ENCODE measurements at places on chromosomes 5 and 9.

GRCh38 chr5:68484307-68485068, 268.9 kb downstream of the PIK3R1 start:
- H3K36me3 ChIP-seq, result no peaks in the 10 kb centered on the region
- H3K4me3 ChIP-seq, result no peak overlapping the region
- H3K4me1 ChIP-seq, result peaks cover 7% of the 10 kb centered on the region
- H3K27ac ChIP-seq, result no peak overlapping the region
- H3K27me3 ChIP-seq, result no peaks in the 10 kb centered on the region

DNA sequence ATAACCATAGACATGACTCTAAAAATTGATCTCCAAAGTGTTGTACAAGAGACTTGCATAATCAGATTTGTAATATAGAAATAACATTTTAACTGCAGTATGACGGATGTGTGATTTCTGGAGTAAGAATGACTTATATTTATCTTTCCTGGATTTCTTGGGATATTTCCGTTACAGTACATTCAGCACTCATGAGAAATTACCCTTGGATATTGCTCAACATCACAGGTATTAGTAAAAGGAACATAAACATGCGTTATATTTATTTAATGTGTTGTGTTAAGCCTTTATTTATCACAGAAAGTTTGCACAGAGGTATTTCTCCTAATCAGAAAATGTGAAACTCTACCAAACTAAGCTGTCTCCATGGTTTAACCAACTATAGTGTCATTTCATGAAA, 1823.9 kb upstream of the C9orf72 start:
- H3K4me3 ChIP-seq, result no peak overlapping the region
- H3K27ac ChIP-seq, result no peak overlapping the region
- no peaks in the 10 kb centered on the region for H3K36me3 ChIP-seq
- no peaks in the 10 kb centered on the region for H3K4me1 ChIP-seq
- no peaks in the 10 kb centered on the region for H3K27me3 ChIP-seq

- ATAC-seq, result no peak
- no peaks in the 10 kb centered on the region for H3K36me3 ChIP-seq
- no peak overlapping the region for H3K4me3 ChIP-seq
- H3K4me1 ChIP-seq, result peaks cover 6% of the 10 kb centered on the region
- H3K27ac ChIP-seq, result no peak overlapping the region
These were observed 7.3 kb downstream of the SFXN1 start for GRCh38 chr5:175485631-175486030.

DNA sequence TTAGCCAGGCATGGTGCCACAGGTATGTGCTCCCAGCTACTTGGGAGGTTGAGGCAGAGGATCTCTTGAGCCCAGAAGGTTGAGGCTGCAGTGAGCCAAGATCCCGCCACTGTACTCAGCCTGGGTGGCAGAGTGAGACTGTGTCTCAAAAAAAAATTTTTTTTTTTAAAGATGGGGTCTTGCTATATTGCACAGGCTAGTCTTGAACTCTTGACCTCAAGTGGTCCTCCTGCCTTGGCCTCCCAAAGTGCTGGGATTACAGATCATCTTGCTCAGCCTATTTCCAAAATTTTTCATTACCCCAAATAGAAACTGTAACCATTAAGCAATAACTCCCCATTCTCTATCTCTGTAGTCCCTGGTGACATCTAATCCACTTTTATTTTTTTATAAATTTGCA, 4.4 kb upstream of the TBC1D13 start:
- no peak overlapping the region for H3K27ac ChIP-seq
- no peaks in the 10 kb centered on the region for H3K27me3 ChIP-seq
- no peaks in the 10 kb centered on the region for H3K36me3 ChIP-seq
- no peak overlapping the region for H3K4me3 ChIP-seq

DNA sequence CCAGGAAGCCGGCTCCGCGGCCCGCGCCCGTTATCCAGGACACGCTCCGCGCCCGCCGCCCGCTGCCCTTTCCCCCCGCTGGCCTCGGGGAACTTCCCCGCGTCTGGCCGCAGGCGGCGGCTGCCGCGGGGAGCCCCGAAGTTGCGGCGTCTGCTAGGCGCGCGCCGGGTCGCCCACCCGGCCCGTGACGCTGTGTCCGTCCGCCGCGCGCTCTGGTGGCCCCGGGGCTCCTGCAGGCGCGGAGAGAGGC, 621 bp upstream of the GCNT4 start:
- no peak for ATAC-seq
- no peaks in the 10 kb centered on the region for H3K36me3 ChIP-seq
- H3K27me3 ChIP-seq, result no peaks in the 10 kb centered on the region
- H3K4me1 ChIP-seq, result no peaks in the 10 kb centered on the region

GRCh38 chr5:143405063-143405848, 1.8 kb upstream of the NR3C1 start:
- peak overlapping the region; percentile 96 for H3K27ac ChIP-seq
- peak overlapping the region; percentile 54 for H3K4me3 ChIP-seq
- H3K36me3 ChIP-seq, result no peaks in the 10 kb centered on the region
- peak; percentile 46 for ATAC-seq

- H3K27ac ChIP-seq, result no peak overlapping the region
- no peaks in the 10 kb centered on the region for H3K4me1 ChIP-seq
- H3K27me3 ChIP-seq, result peaks cover 51% of the 10 kb centered on the region
- H3K36me3 ChIP-seq, result no peaks in the 10 kb centered on the region
- H3K4me3 ChIP-seq, result no peak overlapping the region
These were observed 164.5 kb upstream of the PHYKPL start for GRCh38 chr5:178396796-178397720.

- peaks cover 14% of the 10 kb centered on the region for H3K27me3 ChIP-seq
- H3K27ac ChIP-seq, result no peak overlapping the region
These were observed 173.2 kb downstream of the DIRAS2 start for GRCh38 chr9:90469435-90469834.

GRCh38 chr5:10521466-10522223, 42.2 kb upstream of the ANKRD33B start:
- H3K36me3 ChIP-seq, result no peaks in the 10 kb centered on the region
- H3K27ac ChIP-seq, result no peak overlapping the region
- ATAC-seq, result no peak
- no peak overlapping the region for H3K4me3 ChIP-seq
- no peaks in the 10 kb centered on the region for H3K27me3 ChIP-seq
- H3K4me1 ChIP-seq, result no peaks in the 10 kb centered on the region

DNA sequence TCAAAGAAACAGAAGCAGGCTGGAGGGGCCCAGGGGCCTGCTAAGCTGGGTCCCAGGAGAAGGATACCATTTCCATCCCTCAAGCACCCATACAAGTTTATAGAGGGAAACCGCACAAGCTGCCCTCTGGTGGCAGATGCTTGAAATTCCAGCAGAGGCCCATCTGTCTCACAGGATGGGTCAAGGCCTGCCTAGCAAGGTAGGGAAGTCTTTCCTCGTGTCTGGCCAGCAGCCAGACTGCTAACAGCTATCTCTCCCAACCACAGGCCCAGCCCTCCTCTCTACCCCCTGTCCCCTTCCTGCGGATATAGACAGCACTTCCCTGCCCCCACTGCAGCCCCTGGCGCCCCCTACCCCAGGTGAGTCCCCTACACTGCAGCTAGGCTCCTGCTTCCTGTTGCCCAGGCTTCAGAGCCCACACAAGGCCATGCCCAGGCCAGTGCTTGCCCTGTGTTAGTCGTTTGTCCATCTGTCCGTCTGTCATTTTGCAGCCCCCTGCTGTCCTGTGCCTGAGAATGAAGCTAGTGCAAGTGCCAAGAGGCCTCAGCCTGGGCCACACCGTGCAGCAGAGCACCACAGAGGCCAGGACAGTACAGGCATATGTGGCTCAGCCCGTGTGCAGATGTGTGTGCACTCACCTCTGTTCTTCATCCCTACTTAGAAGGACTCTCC, 26.2 kb downstream of the TCF7 start:
- no peaks in the 10 kb centered on the region for H3K27me3 ChIP-seq
- H3K27ac ChIP-seq, result no peak overlapping the region
- H3K4me3 ChIP-seq, result no peak overlapping the region
- H3K36me3 ChIP-seq, result no peaks in the 10 kb centered on the region

DNA sequence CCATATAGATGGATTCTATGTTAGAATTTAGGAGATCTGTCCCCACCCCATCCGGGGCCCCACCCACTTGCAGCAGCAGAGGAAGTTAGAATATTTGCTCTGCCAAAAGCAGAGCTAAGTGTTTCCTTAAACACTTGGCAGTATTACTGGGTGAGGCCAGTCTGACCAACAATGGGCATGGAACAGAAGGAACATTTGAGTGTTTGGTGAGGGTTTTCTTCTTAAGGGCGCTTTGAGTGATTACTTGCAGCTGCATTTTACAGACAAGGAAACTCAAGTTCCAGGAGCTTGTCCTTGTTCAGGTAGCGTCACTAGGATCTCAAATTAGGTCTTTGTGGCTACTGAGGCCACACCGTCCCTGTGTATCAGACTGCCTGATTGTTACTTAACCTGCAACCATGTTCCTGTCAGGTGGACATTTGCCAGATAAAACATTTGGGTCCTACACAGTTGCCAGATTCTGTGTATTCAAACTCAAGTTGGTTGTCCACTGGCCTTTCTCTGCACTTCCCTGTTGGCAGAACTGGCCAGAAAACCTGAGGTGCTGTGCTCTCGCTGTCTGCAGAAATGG, 59.3 kb downstream of the SLC46A2 start:
- peaks cover 9% of the 10 kb centered on the region for H3K4me1 ChIP-seq
- peaks cover 24% of the 10 kb centered on the region for H3K36me3 ChIP-seq
- H3K4me3 ChIP-seq, result no peak overlapping the region
- peak; percentile 53 for ATAC-seq

DNA sequence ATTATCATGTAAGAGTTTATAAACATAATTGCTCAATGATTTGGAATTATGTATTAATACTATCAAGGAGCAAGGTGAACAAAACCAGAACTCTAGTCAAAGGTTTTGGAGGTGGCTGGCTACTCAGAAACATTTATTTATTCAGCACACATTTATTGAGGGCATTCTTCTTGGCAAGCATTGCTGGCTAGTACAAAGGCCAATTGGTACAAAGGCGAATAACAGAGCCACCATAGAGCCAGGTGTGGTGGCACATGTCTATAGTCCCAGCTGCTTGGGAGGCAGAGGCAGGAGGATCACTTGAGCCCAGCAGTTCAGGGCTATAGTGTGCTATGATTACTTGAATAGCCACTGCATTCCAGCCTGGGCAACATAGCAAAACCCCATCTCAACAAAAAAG, 242.1 kb downstream of the CWC27 start:
- no peak overlapping the region for H3K4me3 ChIP-seq
- peaks cover 25% of the 10 kb centered on the region for H3K4me1 ChIP-seq
- H3K27me3 ChIP-seq, result no peaks in the 10 kb centered on the region

DNA sequence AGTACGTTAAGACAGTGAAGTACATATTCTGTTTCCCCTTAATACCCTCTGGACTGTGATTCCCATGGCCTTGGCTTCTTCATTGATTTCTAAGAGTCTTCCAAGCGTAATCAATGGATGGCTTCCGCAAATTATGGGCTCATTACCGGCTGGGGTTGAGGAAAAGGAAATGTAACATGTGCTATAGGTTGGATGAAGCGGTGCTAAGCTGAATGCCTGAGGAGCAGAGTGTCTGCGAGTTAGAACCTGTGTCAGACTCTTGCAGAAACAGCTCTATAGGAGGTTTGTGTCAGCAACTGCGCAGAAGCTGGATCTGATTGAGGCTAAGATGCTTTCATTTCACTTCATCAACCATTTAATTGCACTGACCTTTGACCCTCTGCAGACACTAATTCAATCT, 114.3 kb upstream of the CDH18 start:
- H3K4me1 ChIP-seq, result no peaks in the 10 kb centered on the region
- H3K36me3 ChIP-seq, result no peaks in the 10 kb centered on the region
- ATAC-seq, result no peak
- H3K27ac ChIP-seq, result no peak overlapping the region

DNA sequence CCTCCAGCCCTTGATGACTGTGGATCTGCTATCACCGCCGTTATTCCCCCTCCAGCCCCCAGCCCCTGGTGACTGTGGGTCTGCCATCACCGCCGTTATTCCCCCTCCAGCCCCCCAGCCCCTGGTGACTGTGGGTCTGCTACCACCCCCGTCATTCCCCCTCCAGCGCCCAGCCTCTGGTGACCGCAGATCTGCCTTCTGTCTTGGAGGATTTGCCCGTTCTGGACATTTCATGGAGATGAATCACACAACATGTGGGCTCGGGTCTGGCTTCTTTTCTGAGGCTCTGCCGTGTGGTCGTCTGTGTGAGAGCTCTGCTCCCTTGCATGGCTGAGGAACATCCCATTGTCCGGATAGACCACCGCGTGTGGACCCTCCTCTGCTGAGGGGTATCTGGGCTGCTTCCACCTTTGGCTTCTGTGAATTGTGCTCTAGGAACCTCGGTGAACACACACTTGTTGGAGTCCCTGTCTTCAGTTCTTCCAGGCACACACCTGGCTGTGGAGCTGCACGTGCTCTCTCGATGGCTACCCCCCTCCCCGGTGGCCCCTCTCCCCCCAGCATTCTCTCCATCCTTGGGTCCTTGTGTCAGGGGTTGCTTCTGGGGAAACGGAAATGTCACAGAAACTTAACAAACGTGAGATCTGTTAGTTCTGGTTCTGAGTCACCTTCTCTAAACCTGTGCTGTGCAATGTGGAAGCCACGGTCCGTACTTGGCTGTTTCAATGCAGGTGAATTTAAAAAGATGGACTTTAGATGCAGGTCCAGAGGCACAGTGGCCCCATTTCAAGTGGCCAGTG, 105.3 kb upstream of the COL5A1 start:
- no peaks in the 10 kb centered on the region for H3K4me1 ChIP-seq
- no peak overlapping the region for H3K27ac ChIP-seq
- no peak for ATAC-seq
- no peaks in the 10 kb centered on the region for H3K36me3 ChIP-seq
- no peak overlapping the region for H3K4me3 ChIP-seq

GRCh38 chr5:86108825-86109224, 508.9 kb upstream of the COX7C start:
- H3K27ac ChIP-seq, result no peak overlapping the region
- no peak for ATAC-seq
- H3K36me3 ChIP-seq, result no peaks in the 10 kb centered on the region
- no peaks in the 10 kb centered on the region for H3K4me1 ChIP-seq
- H3K4me3 ChIP-seq, result no peak overlapping the region

- H3K27me3 ChIP-seq, result no peaks in the 10 kb centered on the region
- no peaks in the 10 kb centered on the region for H3K36me3 ChIP-seq
- no peak overlapping the region for H3K4me3 ChIP-seq
These were observed 2.0 kb downstream of the LOX start for GRCh38 chr5:122076050-122076461.

DNA sequence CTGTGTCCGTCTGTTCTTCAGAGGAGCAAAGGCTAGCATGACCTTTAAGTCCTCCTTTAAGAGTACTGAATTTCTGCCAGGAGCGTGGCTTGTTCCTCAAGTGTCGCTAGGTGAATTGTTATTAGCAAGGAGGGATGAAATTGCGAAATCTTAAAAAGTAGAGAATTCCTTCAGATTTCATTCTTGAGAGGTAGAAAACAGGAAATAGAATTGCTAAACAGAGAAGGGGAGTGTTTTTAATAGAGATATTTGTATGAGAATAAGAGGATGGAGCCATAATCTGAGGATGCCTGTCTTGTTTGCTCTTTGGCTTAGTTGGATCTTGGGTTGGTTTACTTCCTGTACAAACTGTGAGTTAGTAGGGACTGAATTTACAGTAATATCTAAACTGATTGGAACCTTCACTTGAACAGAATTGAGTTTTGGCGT, 39.2 kb downstream of the EXOSC2 start:
- no peak for ATAC-seq
- no peaks in the 10 kb centered on the region for H3K27me3 ChIP-seq
- H3K27ac ChIP-seq, result no peak overlapping the region
- H3K4me3 ChIP-seq, result no peak overlapping the region
- H3K4me1 ChIP-seq, result peaks cover 19% of the 10 kb centered on the region

- H3K4me3 ChIP-seq, result no peak overlapping the region
- H3K4me1 ChIP-seq, result no peaks in the 10 kb centered on the region
- ATAC-seq, result no peak
- no peak overlapping the region for H3K27ac ChIP-seq
These were observed 85.1 kb upstream of the VLDLR start for GRCh38 chr9:2536511-2536910.
